ENCODE measurements at places on chromosomes 7 and 10.

GRCh38 chr10:3043512-3044368, 23.6 kb upstream of the PFKP start:
- H3K27me3 ChIP-seq: no peaks in the 10 kb centered on the region
- DNase-seq: peak; percentile 45
- peaks cover 10% of the 10 kb centered on the region for H3K4me1 ChIP-seq
- no peaks in the 10 kb centered on the region for H3K36me3 ChIP-seq

GRCh38 chr10:11988924-11989323, 53.7 kb downstream of the UPF2 start:
- H3K27ac ChIP-seq: no peak overlapping the region
- no peaks in the 10 kb centered on the region for H3K36me3 ChIP-seq
- H3K4me3 ChIP-seq: no peak overlapping the region
- H3K4me1 ChIP-seq: no peaks in the 10 kb centered on the region
- H3K27me3 ChIP-seq: no peaks in the 10 kb centered on the region

DNA sequence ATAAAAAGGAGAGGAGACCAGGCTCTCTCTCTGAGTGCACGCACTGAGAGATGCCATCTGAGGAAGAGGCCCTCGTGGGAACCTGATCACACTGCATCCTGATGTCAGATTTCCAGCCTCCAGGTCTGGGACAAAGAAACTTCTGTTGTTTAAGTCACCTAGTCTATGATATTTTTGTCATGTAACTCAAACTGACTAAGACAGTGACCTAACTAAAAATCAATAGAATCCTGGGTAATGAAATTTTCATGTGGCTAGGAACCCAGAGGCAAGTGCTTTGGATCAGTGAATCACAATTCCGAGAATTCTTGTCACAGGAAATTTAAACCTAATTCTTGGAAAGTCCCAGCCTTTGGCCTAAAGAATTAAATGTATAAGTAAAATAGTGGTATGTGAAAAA, 107.7 kb downstream of the SLC16A9 start:
- no peaks in the 10 kb centered on the region for H3K4me1 ChIP-seq
- no peak overlapping the region for H3K27ac ChIP-seq
- no peak for DNase-seq
- no peaks in the 10 kb centered on the region for H3K36me3 ChIP-seq
- H3K27me3 ChIP-seq: no peaks in the 10 kb centered on the region

- no peaks in the 10 kb centered on the region for H3K27me3 ChIP-seq
- no peak overlapping the region for H3K27ac ChIP-seq
- H3K4me1 ChIP-seq: no peaks in the 10 kb centered on the region
- H3K4me3 ChIP-seq: no peak overlapping the region
- no peaks in the 10 kb centered on the region for H3K36me3 ChIP-seq
- DNase-seq: no peak
Observed at GRCh38 chr7:23654508-23654907, 25.5 kb upstream of the FAM221A start.

DNA sequence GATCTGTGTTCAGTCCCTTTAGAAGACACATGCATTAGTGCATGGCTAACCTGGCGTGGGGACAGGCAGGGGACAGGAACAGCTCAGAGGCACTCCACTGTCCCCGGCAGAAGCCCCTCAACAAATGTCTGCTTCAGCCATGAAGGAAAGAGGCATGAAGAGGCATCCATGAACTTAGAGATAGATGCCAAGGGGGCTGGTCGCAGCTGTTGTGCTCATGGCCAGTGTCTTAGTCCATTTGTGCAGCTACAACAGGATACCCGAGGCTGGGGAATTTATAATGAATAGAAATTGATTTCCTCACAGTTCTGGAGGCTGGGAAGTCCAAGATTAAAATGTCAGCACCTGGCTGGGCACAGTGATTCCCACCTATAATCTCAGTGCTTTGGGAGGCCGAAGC, 14.5 kb upstream of the GNA12 start:
- H3K36me3 ChIP-seq: no peaks in the 10 kb centered on the region
- no peaks in the 10 kb centered on the region for H3K27me3 ChIP-seq
- no peak overlapping the region for H3K27ac ChIP-seq
- DNase-seq: no peak

DNA sequence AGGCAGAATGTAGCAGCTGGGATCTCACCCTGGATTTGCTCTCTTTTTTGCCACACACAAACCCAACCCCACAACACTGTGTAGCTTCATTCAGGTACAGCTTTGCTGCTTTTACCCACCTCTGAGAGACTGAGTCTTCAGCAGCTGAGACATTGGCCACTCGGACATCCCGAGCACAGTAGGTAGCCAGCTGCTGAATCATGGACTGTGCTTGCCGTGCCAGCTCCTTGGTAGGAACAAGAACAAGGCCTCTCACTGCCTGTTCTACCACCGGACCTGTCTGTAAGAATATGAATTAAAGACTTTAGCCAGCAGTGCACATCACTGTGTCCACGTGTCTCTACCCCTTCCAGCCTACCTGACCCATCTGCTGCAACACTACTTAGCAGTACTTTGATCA, 937 bp downstream of the DDX56 start:
- H3K27me3 ChIP-seq: no peaks in the 10 kb centered on the region
- peak overlapping the region; percentile 77 for H3K4me3 ChIP-seq
- no peak overlapping the region for H3K27ac ChIP-seq
- DNase-seq: no peak
- peaks cover 6% of the 10 kb centered on the region for H3K4me1 ChIP-seq

- H3K4me3 ChIP-seq: no peak overlapping the region
- H3K27me3 ChIP-seq: no peaks in the 10 kb centered on the region
- H3K27ac ChIP-seq: no peak overlapping the region
- peaks cover 3% of the 10 kb centered on the region for H3K4me1 ChIP-seq
- DNase-seq: peak; percentile 35
- H3K36me3 ChIP-seq: no peaks in the 10 kb centered on the region
Observed at GRCh38 chr7:152615031-152615741, 60.8 kb downstream of the XRCC2 start.

- no peaks in the 10 kb centered on the region for H3K36me3 ChIP-seq
- no peak overlapping the region for H3K27ac ChIP-seq
- H3K4me1 ChIP-seq: no peaks in the 10 kb centered on the region
- no peaks in the 10 kb centered on the region for H3K27me3 ChIP-seq
- no peak overlapping the region for H3K4me3 ChIP-seq
- no peak for DNase-seq
Observed at GRCh38 chr7:84389242-84389641, 194.7 kb upstream of the SEMA3A start.

DNA sequence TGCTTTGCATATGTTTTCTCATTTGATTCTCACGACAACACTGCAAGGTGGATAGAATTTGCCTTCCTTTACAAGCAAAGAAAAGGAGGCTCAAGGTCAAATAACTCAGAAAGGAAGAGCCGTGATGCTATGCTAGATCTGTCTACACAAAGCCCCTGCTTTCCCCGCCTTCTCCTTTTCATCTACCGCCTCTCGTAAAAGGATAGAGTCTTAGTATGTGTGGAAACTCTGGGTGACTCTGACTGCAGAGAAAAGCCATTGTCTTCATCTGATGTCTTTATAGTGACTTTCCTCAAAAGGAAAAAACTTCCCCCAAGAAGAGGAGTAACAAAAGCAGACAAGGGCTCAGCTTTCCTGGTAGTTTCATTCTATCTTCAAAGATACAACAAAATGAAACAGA, 292.7 kb downstream of the ACTR3B start:
- H3K36me3 ChIP-seq: no peaks in the 10 kb centered on the region
- H3K4me1 ChIP-seq: no peaks in the 10 kb centered on the region
- H3K4me3 ChIP-seq: no peak overlapping the region
- no peak overlapping the region for H3K27ac ChIP-seq

DNA sequence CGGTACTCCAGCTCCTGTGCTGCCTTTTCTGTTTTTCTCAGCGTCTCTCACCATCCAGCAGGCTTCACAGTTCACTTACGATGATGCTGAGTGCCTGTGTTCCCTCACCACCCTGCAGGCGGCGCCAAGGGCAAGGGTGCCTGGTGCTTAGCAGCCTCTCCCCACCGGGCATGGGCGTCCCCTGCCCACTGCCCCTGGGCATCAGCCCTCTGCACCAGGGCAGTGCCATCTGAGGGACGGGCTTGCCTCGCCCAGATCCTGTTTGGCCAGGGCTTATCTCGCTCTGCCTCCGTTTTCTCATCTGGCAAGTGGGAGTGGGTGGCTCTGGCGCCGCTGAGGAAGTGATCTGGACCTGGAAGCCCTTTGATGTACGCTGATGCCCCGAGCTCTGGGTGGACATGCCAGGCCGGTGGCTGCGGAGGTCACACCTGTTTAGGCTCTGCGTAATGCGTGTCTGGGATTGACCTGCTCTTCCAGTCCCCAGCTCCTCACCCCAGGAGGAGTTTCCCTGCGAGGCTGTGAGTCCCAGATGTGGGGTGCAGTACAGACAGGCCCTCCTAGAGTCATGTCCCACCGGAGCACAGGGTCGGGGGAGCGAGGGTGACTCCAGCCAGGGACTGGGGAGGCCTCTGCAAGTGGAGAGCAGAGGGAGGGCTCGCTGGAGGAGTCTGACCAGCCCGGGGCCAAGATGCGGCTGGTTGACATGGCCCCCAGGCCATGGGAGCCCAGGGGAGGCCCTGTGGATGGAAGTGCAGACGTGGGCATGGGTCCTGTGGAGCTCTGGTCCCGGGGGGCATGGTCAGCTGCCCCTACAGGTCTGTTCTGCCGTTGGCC, 11.8 kb downstream of the TTYH3 start:
- peak; percentile 18 for DNase-seq
- peaks cover 19% of the 10 kb centered on the region for H3K4me1 ChIP-seq
- no peaks in the 10 kb centered on the region for H3K27me3 ChIP-seq
- no peak overlapping the region for H3K4me3 ChIP-seq

GRCh38 chr7:155973451-155973997, 161.3 kb upstream of the SHH start:
- DNase-seq: no peak
- no peak overlapping the region for H3K4me3 ChIP-seq
- no peak overlapping the region for H3K27ac ChIP-seq
- no peaks in the 10 kb centered on the region for H3K27me3 ChIP-seq
- no peaks in the 10 kb centered on the region for H3K4me1 ChIP-seq

- no peaks in the 10 kb centered on the region for H3K36me3 ChIP-seq
- no peaks in the 10 kb centered on the region for H3K27me3 ChIP-seq
- DNase-seq: no peak
- H3K4me1 ChIP-seq: no peaks in the 10 kb centered on the region
- no peak overlapping the region for H3K27ac ChIP-seq
Observed at GRCh38 chr7:124764051-124764846, 1.3 kb downstream of the GPR37 start.

GRCh38 chr10:35635576-35635975, 6.5 kb downstream of the FZD8 start:
- H3K27me3 ChIP-seq: no peaks in the 10 kb centered on the region
- no peak overlapping the region for H3K4me3 ChIP-seq
- no peaks in the 10 kb centered on the region for H3K36me3 ChIP-seq
- peaks cover 7% of the 10 kb centered on the region for H3K4me1 ChIP-seq
- DNase-seq: no peak

GRCh38 chr10:122465401-122466040, 4.2 kb downstream of the HTRA1 start:
- no peak overlapping the region for H3K4me3 ChIP-seq
- no peak for DNase-seq
- no peaks in the 10 kb centered on the region for H3K27me3 ChIP-seq
- no peak overlapping the region for H3K27ac ChIP-seq

GRCh38 chr10:92410501-92410900, 119.5 kb downstream of the MARCHF5 start:
- no peaks in the 10 kb centered on the region for H3K27me3 ChIP-seq
- no peaks in the 10 kb centered on the region for H3K36me3 ChIP-seq
- DNase-seq: no peak
- H3K27ac ChIP-seq: no peak overlapping the region
- H3K4me3 ChIP-seq: no peak overlapping the region

- no peaks in the 10 kb centered on the region for H3K4me1 ChIP-seq
- no peaks in the 10 kb centered on the region for H3K36me3 ChIP-seq
- no peak overlapping the region for H3K4me3 ChIP-seq
- no peaks in the 10 kb centered on the region for H3K27me3 ChIP-seq
Observed at GRCh38 chr10:99374526-99374925, 45.4 kb downstream of the CNNM1 start.

GRCh38 chr10:124991835-124992234, 49.9 kb downstream of the ZRANB1 start:
- H3K36me3 ChIP-seq: no peaks in the 10 kb centered on the region
- H3K4me1 ChIP-seq: peaks cover 6% of the 10 kb centered on the region
- no peak for DNase-seq
- no peak overlapping the region for H3K27ac ChIP-seq

DNA sequence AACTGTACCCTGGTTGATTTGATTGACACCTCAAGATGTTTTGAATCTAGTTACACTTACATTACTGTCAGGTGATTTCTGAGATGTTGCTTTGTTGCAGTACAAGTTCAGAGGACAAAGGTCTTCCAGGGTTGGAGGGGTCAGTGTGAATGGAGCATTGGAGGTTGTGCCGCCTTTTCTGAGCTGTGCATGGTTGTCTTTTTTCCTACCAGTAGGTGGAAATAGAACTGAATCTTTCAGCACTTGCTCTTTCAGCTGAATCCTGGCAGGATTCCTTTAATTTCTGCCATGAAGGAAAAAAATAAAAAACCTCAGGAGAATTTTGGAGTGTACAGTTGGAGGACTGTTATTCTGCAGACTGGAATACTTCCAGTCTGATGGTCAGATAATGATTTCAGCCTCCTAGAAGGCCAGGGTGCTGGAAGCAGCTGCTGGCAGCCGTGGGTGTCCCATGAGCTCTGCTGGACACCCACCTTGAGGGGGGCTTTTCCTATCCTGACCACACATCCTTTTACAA, 82.7 kb downstream of the PLCE1 start:
- DNase-seq: peak; percentile 24
- H3K27ac ChIP-seq: no peak overlapping the region
- H3K36me3 ChIP-seq: no peaks in the 10 kb centered on the region
- H3K27me3 ChIP-seq: no peaks in the 10 kb centered on the region
- no peaks in the 10 kb centered on the region for H3K4me1 ChIP-seq

- no peaks in the 10 kb centered on the region for H3K4me1 ChIP-seq
- H3K36me3 ChIP-seq: no peaks in the 10 kb centered on the region
- DNase-seq: no peak
- H3K27me3 ChIP-seq: no peaks in the 10 kb centered on the region
Observed at GRCh38 chr7:157497744-157498651, 161.2 kb downstream of the DNAJB6 start.

GRCh38 chr7:126608339-126608776, 644.4 kb downstream of the GRM8 start:
- no peak overlapping the region for H3K4me3 ChIP-seq
- no peak for DNase-seq
- H3K27me3 ChIP-seq: no peaks in the 10 kb centered on the region

DNA sequence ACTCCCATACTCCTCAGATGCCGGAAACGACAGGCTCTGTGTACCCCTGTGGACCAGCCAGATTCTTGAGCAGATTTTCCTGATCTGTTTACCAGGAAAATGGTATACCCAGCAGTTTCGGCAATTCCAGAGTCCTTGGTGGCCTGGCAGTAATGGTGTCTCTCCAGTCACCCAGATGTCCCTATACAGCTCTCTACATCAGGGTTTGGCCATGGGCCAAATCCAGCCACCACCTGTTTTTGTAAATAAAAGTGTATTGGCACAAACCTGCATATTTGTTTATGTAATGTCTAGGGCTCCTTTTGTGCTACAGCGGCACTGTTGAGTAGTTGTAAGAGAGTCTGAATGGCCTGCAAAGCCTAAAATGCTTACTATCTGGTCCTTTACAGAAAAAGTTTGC, 491.3 kb downstream of the RPS24 start:
- H3K27me3 ChIP-seq: no peaks in the 10 kb centered on the region
- no peak overlapping the region for H3K27ac ChIP-seq
- H3K36me3 ChIP-seq: no peaks in the 10 kb centered on the region
- no peak overlapping the region for H3K4me3 ChIP-seq

GRCh38 chr10:117188371-117188770, 8.9 kb upstream of the KCNK18 start:
- no peak overlapping the region for H3K27ac ChIP-seq
- H3K27me3 ChIP-seq: no peaks in the 10 kb centered on the region
- no peaks in the 10 kb centered on the region for H3K4me1 ChIP-seq
- DNase-seq: no peak

- H3K27ac ChIP-seq: no peak overlapping the region
- no peak overlapping the region for H3K4me3 ChIP-seq
- H3K36me3 ChIP-seq: no peaks in the 10 kb centered on the region
Observed at GRCh38 chr7:36407636-36408550, 18.2 kb downstream of the ANLN start.

All from ovary (tissue), 10 donors.